ENCODE measurements at places on chromosomes 6 and 20.

DNA sequence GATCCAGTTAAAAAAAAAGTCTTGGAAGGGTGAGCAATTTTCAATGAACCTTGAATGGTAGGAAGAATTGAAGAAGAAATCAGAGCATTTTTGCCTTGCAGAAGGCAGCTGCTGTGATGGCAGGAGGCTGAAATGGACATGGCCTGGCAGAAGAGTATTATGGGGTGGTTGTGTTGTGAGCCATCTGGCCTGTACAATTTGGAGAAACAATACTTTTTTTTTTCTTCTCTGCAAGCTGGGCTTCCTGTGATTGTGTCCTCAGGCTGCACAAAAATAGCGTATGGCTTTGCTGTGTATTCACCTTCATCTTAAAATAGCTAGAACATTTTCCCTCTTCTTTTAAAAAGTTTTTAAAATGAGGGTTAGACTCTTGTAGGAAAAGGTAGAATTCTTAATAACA, 21.4 kb downstream of the SYCP2L start:
- DNase-seq, result no peak

- no peak for DNase-seq
Measured at GRCh38 chr6:20837189-20837588, 302.9 kb downstream of the CDKAL1 start.

DNA sequence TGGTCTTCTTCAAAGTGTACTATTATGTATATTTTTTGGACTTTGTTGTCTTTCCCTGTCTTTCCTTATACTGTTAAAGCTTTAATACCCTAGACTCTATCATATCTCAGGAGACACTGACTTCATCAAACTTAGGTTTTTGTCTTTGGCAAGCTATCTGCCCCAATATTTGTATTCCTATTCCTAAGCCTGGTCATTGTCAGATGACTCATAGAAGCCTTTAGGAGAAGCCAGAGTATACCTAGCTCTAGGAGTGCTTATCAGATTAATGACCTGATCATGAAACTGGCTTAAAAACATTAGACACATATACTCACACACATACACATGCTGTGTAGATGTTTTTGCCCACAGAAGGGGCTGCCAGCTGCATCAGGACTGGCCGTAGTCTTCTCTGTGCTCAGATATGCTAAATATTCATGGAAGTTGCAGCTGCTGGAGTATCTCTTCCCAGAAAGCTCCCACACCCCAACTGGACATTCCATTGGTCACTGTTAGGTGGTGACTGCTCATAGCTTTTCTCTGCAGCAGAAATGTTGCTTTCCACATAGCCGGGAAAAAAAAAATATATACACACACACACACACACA, 102.0 kb downstream of the ANKS1A start:
- no peak for DNase-seq

DNA sequence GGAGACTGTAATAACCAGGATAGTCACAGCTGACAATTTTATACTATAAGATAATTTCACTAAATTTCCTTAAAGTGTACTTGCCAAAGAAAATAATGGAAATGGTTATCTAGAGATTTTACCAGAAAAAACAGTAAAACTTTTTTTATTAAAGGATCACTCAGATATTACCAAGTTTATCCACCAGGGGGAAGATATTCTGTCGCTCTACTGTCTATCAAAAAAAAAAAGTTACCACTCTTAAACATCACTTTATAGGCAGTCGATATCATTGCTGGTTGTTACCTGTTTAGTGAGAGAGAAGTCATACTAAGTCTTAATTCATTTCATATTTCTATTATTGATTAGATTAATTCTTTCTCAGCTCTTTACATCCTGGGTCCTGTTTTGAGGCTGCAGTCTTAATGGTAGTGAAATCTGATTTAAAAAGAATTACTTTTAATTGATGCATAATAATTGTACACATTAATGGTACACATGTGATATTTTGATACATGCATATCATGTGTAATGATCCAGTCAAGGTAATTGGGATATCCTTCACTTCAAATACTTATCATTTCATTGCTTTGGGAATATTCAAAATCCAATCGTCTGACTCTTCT, 18.9 kb downstream of the L3MBTL3 start:
- no peak for DNase-seq

- no peak for DNase-seq
Measured at GRCh38 chr6:161101517-161101916, 109.9 kb downstream of the MAP3K4 start.

DNA sequence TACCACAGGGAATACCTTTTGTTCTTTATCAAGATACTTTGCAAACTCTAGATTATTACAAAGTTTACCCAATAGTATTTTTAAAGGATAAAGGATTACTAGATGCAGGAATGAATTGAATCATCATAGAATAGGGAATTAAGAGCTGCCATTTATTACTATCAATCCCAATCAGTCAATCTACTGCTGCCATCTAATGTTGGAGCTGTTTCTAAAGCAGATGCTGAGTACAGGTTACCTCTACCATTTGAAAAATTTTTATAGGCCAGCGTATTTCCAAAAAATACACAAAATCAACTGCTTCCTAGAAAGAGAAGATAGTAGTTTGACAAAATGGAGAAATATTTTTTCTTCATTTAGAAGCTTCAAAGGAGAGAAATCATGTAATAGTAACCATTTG, 520.4 kb downstream of the ADGRB3 start:
- DNase-seq, result no peak

DNA sequence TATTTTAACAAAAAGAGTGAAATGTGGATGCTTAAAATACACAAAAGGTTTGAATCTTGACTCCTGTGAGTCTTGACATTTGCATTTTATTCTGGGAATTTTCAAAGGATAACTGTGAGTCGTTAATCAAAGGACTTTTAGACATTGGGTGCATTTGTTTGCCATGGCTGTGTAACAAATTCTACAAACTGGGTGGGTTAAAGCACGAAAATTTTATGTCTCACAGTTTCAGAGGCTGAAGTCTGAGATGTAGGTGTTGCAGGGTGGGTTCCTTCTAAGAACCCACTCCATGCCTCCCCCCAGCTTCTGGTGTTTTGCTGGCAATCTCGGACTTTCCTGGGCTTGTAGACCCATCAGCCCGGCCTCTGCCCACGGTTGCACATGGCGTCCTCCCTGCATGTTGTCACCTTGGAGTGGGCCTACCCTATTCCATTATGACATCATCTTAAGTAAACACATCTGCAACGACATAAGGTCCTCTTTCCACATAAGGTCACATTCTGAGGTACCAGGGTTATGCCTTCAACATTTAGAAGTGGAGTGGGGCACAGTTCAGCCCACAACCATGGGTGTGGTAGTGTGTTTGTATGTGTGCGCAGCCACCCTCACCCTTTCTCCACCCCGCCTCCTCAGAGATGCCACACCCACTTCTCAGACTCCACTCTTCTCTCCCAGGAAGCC, 113.1 kb downstream of the FOXA2 start:
- no peak for DNase-seq

Measured in stimulated activated CD8-positive, alpha-beta memory T cell treated with anti-CD3 and anti-CD28 coated beads, Interleukin-7, amount 100 ng/mL, for 48 hours (primary cell).